ENCODE measurements at places on chromosomes 7 and 10.

GRCh38 chr10:74382663-74383062 lies 231.6 kb downstream of the ADK start:
- DNase-seq, result no peak

- DNase-seq, result no peak
These were observed 178.3 kb upstream of the PRR15 start for GRCh38 chr7:29385214-29385814.

DNA sequence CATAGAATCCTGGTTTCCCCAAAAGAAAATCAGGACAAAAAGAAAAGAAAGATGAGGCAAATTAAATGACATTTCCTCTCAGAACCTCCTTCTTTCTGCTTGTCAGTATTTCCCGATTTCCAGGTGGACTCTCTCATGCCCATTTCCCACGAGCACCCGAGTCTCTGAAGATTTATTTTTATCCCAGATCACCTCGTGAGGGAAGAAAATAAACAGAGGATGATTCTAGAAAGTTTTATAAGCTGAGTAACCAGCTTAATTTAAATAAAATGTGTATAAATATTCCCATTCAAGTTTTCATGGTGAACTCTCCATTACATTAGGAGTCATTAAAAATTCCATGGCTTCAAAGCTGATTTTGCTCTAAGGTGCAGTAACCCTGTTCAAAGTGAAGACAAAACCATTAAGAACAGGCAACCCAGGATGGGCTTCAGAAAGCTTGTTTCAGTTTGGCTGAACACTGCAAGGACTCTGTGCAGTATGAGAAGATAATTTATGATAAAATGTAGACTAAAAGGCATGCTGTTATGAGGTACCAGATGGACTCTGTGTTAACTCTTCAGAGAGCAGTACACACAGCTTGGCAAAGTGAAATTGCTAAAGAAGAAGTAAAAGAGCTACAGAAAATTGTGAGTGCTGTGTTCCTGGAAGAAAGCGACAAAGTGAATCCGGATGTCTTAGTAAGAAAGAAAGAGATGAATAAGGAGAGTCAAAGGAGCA lies 521.3 kb upstream of the LRRN3 start:
- peak; percentile 27 for DNase-seq

- peak; percentile 34 for DNase-seq
These were observed 21.9 kb upstream of the VSIR start for GRCh38 chr10:71795248-71795647.

DNA sequence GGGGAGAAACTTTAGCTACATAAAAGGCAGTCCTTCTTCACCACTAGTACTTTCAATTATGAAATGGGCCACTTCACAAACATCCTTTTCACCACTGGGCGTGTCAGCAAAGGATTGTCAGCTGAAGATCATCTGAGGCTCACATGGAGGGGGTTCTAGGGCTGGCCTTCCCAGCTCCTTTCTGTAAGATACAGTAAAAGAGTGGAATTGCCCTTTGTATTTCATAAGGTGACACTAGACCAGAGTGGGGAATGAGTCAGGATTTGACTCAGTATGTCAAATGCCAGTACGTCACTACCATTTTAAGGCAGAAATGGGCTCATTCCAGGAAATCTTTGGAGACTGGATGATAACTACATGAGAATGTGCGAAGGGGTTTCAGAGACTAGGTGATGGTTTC lies 21.2 kb upstream of the BLOC1S2 start:
- DNase-seq, result peak; percentile 15

DNA sequence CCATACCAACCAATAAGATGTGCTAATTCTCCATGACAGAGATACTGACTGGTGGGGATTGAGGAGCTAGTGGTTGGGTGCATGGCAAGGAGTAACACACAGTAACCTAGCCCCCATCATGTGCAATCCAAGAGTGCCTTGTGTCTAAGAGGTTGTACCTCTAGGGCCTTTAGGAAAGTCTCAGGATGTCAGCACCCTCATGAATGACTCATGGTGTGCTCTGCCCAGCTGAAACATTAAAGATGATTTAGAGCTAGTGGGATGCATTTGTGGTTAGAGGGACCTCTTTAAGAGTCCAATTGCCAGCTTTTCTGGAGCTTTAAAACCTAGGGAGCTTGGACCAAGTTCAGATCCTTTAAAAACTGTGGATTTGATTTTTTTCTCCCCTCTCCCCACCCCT lies 181.1 kb downstream of the HERPUD2 start:
- peak; percentile 4 for DNase-seq

DNA sequence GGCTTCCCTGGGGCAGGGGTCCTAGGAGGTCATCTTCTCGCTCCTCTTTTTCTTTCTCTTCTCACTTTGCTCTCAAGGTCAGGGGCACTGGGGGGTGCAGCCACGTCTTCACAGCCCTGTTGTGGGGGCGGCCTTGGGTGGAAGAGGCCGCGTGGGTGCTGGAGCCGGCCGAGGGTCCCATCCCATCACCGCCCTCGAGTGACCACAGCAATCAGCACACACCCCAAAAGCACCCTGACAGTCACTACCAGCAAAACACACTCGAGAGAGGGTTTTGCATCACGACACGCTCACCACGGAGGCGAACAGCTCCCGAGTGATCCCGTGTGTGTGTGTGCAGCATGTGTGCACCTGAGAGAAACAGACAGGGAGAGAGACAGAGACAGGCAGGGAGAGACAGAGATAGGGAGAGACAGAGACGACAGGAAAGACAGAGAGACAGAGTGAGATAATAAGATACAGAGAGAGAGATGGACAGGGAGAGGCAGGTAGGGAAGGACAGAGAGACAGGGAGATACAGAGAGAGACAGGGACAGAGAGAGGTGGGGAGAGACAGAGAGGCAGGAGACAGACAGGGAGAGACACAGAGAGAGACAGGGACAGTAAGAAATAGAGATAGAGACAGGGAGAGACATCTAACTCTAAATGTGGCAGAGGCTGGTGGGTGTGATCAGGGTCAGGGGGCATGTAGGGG lies 100.9 kb downstream of the WDR37 start:
- no peak for DNase-seq

DNA sequence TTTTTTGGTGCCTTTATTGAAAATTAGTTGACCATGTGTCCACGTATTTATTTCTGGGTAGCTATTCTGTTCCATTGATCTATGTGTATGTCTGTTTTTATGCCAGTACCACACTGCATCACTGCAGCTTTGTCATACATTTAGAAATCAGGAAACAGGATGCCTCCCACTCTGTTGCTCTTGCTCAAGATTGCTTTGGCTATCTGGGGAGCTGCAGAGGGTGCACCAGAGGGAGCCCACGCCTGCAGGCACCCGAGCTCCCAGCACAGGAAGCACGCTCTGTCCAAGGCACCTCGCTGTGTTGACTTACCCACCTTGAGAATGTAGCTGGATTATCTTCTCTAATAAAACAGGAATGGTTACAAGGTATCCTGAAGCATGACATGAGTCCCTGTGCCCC lies 301.7 kb downstream of the TCERG1L start:
- no peak for DNase-seq

- DNase-seq, result no peak
These were observed 177.1 kb downstream of the SORCS1 start for GRCh38 chr10:106987362-106987761.

GRCh38 chr10:118669020-118669791 lies 73.8 kb upstream of the PRLHR start:
- DNase-seq, result peak; percentile 85

GRCh38 chr10:13840036-13840435 lies 253.3 kb downstream of the PRPF18 start:
- no peak for DNase-seq

- no peak for DNase-seq
These were observed 1381.1 kb upstream of the LRRTM3 start for GRCh38 chr10:65544756-65545155.

- no peak for DNase-seq
These were observed 91.1 kb downstream of the CH25H start for GRCh38 chr10:89115876-89116627.

DNA sequence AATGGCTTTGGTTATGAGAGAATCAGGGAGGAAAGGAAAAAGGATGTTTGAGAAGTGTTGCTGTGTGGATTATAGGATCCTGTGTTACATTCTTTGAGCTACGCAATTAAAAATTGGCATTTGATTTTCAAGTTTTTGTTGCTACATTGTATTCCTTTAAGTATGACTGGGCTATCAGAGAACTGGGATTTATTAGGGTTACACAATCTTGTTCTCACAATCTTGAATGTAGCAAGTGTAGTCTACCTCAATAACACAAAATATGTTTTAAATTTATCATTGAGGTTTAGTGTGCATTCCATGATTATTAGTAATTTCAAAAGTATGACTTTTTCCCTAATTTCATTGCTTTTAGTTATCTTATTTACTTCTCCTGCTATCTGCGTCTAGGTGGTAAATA lies 113.9 kb downstream of the CACNB2 start:
- no peak for DNase-seq

DNA sequence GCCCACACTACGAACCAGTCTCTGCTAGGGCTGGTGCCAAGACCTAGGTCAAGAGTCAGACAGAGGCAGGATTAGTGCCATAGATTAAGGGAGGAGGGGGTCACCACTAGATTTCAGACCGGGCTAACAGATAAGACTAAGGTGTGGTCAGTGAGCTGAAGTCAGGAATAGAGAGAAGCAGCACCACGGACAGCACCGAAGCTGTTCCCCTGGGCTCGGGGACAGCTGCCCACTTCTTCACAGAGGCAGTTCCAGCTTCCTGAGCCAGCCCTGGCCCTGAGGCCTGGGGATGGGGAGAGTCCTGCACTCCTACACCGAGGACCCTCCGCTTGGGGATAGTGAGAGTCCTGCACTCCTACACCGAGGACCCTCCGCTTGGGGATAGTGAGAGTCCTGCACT lies 11.2 kb upstream of the JAKMIP3 start:
- no peak for DNase-seq

DNA sequence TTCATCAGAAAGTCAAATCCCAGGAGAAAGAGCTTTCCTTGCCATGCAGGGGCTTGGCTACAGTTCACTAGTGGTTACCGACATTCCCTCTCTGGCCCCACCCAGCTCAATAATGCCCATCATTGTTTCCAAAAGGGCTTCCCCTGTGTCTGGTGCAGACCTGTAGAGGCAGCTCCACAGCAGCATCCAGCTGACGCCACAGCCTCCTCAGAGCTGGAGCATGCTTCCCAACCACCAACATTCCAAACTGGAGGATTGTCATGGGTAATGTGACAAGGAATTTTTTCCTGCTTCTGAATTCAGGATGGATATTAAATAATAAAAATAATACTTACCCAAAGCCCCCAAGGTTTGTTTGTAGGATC lies 77.4 kb downstream of the ZNF365 start:
- DNase-seq, result no peak

GRCh38 chr10:72735288-72735936 lies 43.5 kb downstream of the MCU start:
- no peak for DNase-seq

DNA sequence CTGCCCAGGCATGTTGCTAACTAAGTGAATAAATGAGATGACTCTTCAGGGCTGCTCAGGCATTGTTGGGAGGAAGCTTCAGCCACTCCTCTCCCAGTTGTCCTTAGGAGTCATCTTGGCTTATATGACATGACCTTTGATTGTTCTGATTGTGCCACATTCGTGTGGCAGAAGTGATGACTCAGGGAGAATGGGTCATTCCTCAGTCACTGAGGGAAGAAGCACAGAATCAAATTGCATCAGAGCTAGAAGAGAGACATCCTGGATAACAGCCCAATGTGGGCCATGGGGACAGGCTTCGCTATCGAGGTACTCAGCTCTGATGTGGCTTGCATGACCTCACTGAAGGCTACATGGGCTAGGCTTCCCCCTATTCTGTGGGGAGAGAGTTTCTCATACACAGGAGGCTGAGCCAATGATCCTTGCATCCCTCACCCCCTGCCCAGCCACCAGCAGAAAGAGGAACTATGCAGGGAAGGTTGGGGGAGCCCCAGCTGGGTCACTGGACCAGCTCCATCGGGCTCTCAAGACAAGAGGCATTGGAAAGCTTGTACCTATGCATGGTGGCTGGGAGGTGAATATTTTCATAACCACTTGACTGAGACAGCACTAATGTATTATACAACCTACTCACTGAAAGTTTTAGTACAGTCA lies 6.0 kb upstream of the HMX3 start:
- DNase-seq, result no peak

DNA sequence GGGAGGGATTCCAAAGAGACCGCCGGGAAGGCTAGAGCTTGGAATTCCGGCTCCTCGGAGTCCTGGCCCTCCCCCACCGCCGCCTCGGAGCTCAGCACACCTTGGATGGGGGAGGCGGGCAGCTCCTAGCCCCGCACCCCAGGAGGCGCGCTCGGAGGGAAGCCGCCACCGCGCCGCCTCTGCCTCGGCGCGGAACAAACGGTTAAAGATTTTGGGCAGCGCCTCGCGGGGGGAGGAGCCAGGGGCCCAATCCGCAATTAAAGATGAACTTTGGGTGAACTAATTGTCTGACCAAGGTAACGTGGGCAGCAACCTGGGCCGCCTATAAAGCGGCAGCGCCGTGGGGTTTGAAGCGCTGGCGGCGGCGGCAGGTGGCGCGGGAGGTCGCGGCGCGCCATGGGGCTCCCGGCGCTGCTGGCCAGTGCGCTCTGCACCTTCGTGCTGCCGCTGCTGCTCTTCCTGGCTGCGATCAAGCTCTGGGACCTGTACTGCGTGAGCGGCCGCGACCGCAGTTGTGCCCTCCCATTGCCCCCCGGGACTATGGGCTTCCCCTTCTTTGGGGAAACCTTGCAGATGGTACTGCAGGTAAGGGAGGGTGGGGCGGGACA lies at the start of gene CYP26A1:
Gene CYP26A1, plus strand, starts transcription at position 355 of the 608 bp plus-strand sequence. Its CDS starts 42 bp downstream, at position 397.
- no peak for DNase-seq

- DNase-seq, result no peak
These were observed 448.5 kb downstream of the XPNPEP1 start for GRCh38 chr10:109474812-109475211.

- DNase-seq, result no peak
These were observed 53.4 kb downstream of the TSPAN15 start for GRCh38 chr10:69504576-69505250.

DNA sequence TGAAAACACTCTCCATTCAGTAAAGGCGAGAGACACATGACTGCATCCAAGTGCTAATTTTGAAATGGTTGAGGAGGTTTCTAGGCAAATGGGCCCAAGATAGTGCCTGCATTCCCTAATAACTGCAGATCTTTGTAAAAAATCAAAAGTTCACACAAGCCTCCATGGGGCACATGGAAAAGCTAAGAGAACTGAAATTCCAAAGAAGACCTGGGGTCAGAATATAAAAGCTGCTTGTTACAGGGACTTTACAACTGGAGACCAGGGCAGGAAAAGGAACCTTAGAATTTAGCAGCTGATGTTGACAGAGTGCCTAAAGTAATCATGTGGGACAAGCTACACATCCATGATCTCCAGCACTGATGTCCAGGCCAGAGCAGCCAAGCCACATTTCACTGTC lies 10.0 kb upstream of the ABI1 start:
- no peak for DNase-seq

- no peak for DNase-seq
These were observed 32.2 kb downstream of the CALML5 start for GRCh38 chr10:5467207-5467535.

DNA sequence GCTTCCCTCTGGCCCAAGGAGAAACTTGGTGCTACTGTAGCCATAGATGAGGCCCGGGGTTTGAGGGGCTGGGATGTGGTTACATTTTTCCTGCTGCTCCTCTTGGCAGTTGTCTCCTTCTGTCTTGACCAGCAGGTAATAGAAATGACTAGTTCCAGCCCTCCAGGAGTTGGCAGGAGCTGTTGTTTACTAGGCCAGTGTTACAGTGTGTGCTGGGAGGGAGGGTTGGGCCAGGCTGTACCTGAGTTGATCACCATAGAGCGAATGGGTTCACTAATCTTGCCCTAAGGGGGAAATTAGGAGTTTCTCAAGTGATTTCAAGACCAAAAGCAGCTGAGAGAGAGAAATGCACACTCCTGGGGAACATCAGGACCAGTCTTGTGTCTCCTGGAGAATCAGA lies 34.9 kb downstream of the PAX2 start:
- DNase-seq, result no peak

- peak; percentile 18 for DNase-seq
These were observed 10.1 kb upstream of the OPN4 start for GRCh38 chr10:86644152-86644793.

- DNase-seq, result no peak
These were observed 18.8 kb downstream of the FOXI2 start for GRCh38 chr10:127755753-127756152.
